ENCODE measurements at places on chromosomes 4 and X.
A peak's percentile ranks its signal among the peaks of the same experiment; 100 is the strongest.

- DNase-seq = no peak
Measured at GRCh38 chr4:140223056-140223810, 69.2 kb upstream of the MAML3 start.

- no peak for DNase-seq
Measured at GRCh38 chr4:111697176-111697942, 447.9 kb upstream of the FAM241A start.

- DNase-seq = no peak
Measured at GRCh38 chr4:38868059-38868960, 704 bp downstream of the FAM114A1 start.

GRCh38 chr4:152255437-152255836 is 280.5 kb downstream of the FBXW7 start:
- peak; percentile 52 for DNase-seq

DNA sequence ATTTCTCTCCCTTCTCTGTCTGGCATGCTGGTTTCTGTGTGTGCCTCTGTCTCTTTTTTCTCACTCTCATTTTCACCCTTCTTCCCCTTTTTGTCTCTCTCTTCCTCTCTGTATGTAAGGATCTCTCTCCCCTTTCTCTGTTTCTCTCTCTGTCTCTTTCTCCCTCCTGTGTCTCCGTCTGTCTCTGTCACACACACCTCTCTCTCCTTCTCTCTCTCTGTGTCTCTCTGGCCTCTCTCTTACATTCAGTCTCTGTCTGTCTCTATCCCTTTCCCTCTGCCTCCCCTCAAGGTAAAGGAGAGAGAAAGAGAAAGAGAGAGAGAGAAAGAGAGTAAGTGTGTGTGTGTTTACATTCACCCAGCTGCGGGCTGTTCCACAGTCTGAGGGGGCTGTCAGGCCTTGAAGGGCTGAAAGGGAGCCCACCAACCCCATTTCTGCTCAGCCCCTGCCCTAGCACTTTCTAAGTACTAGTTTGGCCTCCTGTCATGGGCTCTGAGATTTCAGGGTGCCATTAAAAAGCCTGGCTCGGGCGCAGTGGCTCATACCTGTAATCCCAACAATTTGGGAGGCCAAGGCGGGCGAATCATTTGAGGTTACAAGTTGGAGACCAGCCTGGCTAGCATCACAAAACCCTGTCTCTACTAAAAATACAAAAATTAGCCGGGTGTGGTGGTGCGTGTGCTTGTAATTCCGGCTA is 9.6 kb upstream of the TSPYL2 start:
- peak; percentile 39 for DNase-seq
